ENCODE measurements at places on chromosomes 3 and 15. TPM values are rescaled to one million over a fixed set of nuclear protein-coding genes. Genes with fewer than 3 reads are reported as not detected.

TMEM212 gene
- not detected for total RNA-seq

NSUN3 gene
- total RNA-seq = 12.7 TPM

IQCF5 gene
- total RNA-seq = not detected

ZNF639 gene
- total RNA-seq = 62.2 TPM

SLC2A2 gene
- total RNA-seq = not detected

FOXB1 gene
- not detected for total RNA-seq

DAZL gene
- not detected for total RNA-seq

SUSD5 gene
- total RNA-seq = not detected

GOLGA6L7 gene
- total RNA-seq = not detected

USP4 gene
- total RNA-seq = 40.5 TPM

GOLGA8K gene
- total RNA-seq = 0.28 TPM

HACL1 gene
- 14.1 TPM for total RNA-seq

PLCB2 gene
- not detected for total RNA-seq

IL1RAP gene
- 72.6 TPM for total RNA-seq

P3H2 gene
- total RNA-seq = 9.5 TPM

FAM107A gene
- not detected for total RNA-seq

PPP1R14D gene
- total RNA-seq = not detected

ARHGAP31 gene
- 0.85 TPM for total RNA-seq

P2RY12 gene
- total RNA-seq = not detected

ADCY5 gene
- total RNA-seq = not detected

TMEM207 gene
- not detected for total RNA-seq

ATP13A5 gene
- total RNA-seq = not detected

AP3B2 gene
- under 0.01 TPM for total RNA-seq

TMC3 gene
- not detected for total RNA-seq

ERICH6 gene
- not detected for total RNA-seq

IGF2BP2 gene
- 67.6 TPM for total RNA-seq

BTLA gene
- 0.07 TPM for total RNA-seq

SPESP1 gene
- 4.9 TPM for total RNA-seq

SERPINI1 gene
- total RNA-seq = 2.7 TPM

FBXO40 gene
- not detected for total RNA-seq
